Left lung (tissue), 14 donors: ENCODE measurements at places on chromosomes 1 and 21. TPM values are rescaled to one million over a fixed set of nuclear protein-coding genes. Genes with fewer than 3 reads are reported as not detected.

The OPRD1 gene
- not detected for total RNA-seq

The HCRTR1 gene
- total RNA-seq = not detected

The SH2D1B gene
- total RNA-seq = 1.2 TPM

The AADACL3 gene
- total RNA-seq = not detected

The OR14A2 gene
- not detected for total RNA-seq

The BATF3 gene
- total RNA-seq = 9.0 TPM

The WNT4 gene
- 4.0 TPM for total RNA-seq

The MR1 gene
- total RNA-seq = 36.9 TPM

The TACSTD2 gene
- 171 TPM for total RNA-seq

The ZBTB8A gene
- 8.6 TPM for total RNA-seq

The LCE2C gene
- not detected for total RNA-seq

The MRPS14 gene
- total RNA-seq = 33.3 TPM

The YRDC gene
- 16.9 TPM for total RNA-seq

The FRRS1 gene
- 12.3 TPM for total RNA-seq

The CFAP107 gene
- not detected for total RNA-seq

The TSPAN1 gene
- 32.3 TPM for total RNA-seq

- no peak for DNase-seq
These were observed 673.6 kb upstream of the ADGRL2 start for GRCh38 chr1:81126989-81127581.

GRCh38 chr1:44571712-44572571, 102.3 kb downstream of the TMEM53 start:
- DNase-seq = no peak

- no peak for DNase-seq
These were observed 71.0 kb upstream of the ANGPTL1 start for GRCh38 chr1:178941849-178942248.

GRCh38 chr1:174448974-174449373, 1.2 kb downstream of the GPR52 start:
- no peak for DNase-seq

GRCh38 chr21:34630536-34631143, 15.7 kb upstream of the RCAN1 start:
- no peak for DNase-seq

DNA sequence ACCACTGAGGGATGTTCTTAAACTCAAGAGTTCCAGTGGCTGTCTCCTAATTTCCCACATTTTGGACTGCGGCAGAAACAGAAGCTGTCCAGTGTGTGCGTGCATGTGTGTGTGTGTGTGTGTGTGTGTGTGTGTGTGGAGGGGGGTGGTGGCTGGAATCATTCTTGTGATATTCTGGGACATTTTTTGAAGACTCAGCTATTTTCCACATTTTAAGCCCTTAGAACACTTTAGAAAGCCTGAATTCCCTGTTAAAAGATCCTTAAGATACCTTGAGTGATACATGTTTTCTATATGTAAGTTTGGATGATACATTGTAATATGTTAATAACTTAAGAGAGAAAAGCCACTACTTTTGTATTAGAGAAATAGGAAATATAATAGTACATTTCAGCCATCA, 636.4 kb downstream of the PLPP3 start:
- DNase-seq = no peak

DNA sequence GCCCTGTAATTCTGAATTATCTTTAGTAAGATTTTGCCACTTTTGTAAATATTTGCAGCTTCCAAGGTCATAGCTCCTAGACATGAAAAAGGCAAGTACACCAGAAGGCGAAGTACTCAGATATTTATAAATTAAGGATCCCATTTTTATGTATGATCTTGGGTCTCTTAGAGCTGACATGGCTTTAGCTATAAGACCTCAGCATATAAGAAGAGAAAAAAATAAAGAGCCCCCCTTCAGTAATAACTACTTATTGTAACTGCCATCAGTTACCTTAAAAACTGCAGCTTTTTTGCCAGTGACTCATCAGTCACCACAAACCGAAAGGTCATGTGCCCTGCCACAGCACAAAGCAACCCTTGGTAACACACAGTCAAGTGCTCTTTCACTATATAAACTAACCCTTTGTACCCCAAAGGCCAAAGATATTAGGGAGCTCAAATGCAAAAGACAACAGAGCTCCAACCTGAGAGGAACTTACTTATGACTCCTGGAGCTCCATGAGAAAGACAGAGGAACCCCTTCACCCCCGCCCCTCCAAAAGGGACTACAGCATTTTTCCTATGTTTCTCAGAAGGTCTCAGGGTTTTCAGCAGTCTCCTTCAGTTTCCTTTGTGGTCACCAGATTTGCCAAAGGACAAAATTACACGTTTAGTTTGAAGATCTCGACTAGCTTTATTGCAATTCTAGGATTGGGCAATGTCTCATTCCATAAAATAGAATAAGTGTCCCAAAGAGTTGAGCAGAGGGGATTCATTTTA, 219.8 kb upstream of the DUSP10 start:
- DNase-seq = peak; percentile 72

GRCh38 chr21:27513825-27514224, 546.9 kb upstream of the ADAMTS5 start:
- DNase-seq = no peak

- no peak for DNase-seq
These were observed 22.8 kb downstream of the SYF2 start for GRCh38 chr1:25209516-25209915.

- DNase-seq = no peak
These were observed 3.5 kb downstream of the TNFRSF14 start for GRCh38 chr1:2559509-2560298.

- no peak for DNase-seq
These were observed 184.9 kb downstream of the KCNH1 start for GRCh38 chr1:210949039-210949438.

- DNase-seq = no peak
These were observed 31.0 kb downstream of the UCK2 start for GRCh38 chr1:165858364-165858823.

DNA sequence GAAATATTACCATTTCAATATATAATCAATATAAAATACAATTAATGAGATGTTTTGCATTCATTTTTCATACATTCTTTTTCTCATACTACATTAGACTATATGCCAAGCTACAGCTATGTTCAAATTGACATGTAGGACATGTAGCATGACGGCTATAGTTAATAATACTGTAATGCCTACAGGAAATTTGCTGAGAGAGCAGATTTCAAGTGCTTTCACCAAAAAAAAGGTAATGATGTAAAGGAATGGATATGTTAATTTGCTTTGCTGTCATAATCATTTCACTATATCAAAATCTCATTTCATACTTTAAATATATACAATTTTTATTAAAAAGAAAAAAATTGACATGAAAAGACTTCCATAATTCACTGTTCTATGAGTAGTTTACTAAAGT, 215.1 kb downstream of the KCNH1 start:
- DNase-seq = no peak

DNA sequence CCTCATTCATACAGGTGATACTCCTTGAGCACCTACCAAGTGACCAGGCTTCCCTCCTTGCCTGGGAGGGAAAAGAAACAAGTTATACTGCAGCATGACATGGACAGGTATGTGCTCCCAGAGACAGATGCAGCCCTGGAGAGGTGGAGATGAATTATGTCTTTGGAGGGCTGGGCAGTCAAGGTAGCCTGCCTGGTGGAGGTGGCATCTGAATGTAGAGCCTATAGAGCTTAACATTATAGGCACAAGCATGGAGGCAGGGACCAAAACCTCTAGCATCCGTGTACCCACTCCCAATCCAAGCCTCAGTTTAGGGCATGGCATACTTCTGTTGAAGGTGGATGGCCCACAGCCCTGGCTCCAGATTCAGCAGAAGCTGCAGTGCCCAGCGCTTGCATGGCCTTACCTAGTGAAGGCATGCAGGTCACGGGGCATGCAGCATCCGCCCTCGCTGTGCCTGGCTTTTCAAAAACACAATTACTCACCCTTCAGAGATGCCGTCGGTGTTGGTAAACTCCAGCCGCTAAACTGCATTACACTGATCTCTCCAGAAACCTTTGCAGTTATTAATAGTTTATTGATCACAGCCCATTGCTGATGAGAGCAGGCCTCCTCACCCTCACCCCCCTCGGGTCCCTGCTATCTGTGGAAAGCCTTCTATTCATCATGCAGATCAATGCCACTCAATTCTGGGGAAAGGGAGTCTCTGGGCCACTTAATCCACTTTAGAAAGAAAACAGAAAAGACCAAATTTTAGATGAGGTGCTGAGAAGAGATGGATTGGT, 151.1 kb upstream of the KLHDC7A start:
- no peak for DNase-seq

GRCh38 chr1:167601442-167602383, 28.3 kb upstream of the RCSD1 start:
- DNase-seq = no peak

GRCh38 chr1:86993269-86993985, 79.0 kb downstream of the HS2ST1 start:
- no peak for DNase-seq

GRCh38 chr1:38508232-38508631, 351.3 kb downstream of the RRAGC start:
- DNase-seq = no peak

GRCh38 chr1:55040083-55040932, 960 bp downstream of the PCSK9 start:
- DNase-seq = peak; percentile 31

DNA sequence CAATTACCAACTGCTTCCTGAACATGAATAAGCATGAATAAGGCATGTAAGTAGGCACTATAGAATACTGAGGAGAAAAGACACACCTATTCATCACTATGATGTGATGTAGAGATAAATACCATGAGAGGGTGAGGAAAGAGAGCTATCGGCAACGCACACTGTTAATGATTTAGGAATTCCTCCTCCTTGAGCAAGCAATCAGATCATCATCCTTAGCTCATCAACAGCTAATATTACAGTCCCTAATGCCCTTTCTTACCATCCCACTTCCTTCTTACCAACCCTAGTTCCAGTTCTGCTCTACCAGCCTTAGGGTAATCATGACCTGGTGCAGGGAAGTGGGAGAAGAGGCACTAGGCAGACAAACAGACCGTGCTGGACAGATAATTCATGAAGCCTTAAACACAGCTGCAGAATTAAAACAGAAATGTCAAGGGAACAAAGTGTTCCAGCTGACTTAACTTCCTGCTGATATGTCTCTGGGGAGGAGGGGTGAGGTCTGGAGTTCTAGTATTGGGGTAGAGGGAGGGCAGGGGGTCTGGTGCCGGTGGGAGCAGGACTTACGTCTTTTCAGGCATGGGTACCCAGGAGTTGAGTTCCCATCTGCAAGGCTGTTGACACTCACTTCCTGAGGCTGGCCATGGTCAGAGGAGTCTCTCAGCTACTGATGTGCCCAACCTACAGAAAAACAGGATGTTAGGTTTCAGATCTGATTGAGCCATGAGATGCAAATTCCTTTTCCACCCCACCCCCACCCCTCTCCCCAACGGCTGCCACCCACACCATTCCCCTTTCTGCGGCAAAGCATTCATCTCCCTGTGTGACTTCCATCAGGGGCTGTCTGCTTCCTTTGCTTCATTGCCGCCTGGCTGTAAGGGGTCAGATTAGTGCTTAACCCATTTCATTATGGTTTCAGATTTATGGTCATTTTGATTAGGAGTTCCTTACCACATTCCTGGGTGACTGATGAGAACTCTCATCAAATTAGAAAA, 12.6 kb upstream of the RCSD1 start:
- DNase-seq = no peak

DNA sequence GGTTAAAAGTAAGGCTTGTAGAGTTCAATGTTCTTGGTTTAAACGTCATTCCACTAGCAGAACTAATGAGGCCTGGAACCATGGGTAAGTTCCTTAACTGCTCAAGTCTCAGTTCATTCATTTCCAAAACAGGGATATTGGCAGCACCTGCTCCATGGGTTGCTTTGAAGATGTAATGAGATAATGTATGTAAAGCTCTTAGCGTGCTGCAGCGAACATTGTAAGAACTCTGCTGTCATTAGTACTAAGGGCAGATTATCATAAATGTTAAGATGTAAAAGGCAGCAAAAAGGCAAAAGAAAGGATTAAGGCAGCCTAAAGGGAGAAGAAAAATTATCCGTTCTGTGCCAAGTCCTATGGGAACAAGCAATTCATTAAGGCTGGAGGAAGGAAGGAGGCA, 129.1 kb upstream of the NGF start:
- DNase-seq = no peak

DNA sequence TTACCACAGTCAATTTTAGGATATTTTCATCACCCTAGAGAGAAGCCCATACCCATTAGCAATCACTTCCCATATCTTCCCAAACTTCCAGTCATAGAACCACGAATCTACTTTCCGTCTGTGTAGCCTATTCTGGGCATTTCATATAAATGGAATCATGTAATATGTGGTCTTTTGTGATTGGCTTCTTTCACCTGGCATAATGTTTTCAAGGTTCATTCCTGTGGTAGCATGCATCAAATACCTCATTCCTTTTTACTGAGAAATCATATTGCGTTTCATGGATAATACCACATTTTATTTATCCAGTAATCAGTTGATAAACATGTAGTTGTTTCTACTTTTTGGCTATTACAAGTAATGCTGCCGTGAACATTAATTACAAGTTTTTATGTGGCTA, 21.5 kb downstream of the DESI2 start:
- no peak for DNase-seq

- no peak for DNase-seq
These were observed 11.7 kb downstream of the CD2 start for GRCh38 chr1:116765962-116766361.

- DNase-seq = no peak
These were observed 26.0 kb downstream of the RABIF start for GRCh38 chr1:202862679-202863560.

DNA sequence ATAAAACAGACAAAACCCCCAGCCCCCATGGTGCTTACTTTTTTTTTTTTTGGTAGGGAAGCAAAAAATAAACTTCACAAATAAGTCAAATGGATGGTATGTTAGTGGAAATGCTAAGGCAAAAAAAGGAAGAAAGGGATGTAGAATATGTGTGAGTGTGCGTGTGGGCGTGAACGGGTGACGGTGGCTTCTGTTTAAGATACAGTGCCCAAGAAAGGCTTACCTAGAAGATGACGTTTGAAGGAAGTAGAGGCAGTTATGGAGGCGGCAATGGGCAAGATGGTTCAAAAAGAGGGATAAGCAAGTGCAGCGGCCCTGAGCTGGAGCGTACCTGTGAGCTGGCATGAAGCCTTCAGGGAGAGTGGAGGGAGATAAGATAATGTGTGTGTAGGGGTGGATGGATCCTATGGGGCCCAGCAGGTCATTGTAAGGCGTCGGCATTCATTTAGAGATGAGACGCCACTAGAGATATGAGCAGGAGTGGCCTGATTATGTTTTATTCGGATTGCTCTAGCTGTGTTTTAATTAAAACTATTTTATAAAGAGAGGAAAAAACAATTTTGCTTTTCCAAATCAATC, 19.9 kb downstream of the LEPR start:
- no peak for DNase-seq

GRCh38 chr1:21607549-21608529, 61.3 kb downstream of the RAP1GAP start:
- DNase-seq = peak; percentile 95

GRCh38 chr1:43912607-43913006, 21.0 kb upstream of the ARTN start:
- no peak for DNase-seq

DNA sequence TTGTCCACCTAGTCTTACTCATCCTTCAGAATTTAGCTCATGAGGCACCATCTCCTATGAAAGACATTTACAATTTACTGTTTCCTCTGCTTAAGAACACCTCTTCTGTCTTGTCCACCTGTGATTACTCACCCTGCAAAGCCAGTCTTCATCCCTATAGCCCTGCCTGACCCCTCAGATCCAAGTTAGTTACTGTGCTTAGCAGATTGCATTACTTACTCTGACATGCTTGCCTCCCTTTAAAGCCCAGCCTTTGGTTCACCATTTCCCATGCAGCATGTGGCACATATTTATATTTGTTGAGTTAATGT, 60.9 kb upstream of the VCAM1 start:
- DNase-seq = no peak

GRCh38 chr1:116380499-116381242, 7.6 kb downstream of the ATP1A1 start:
- DNase-seq = no peak
